ENCODE measurements at places on chromosomes 4 and X.

- no peak for DNase-seq
These were observed 960.3 kb downstream of the C4orf33 start for GRCh38 chr4:130056286-130056685.

DNA sequence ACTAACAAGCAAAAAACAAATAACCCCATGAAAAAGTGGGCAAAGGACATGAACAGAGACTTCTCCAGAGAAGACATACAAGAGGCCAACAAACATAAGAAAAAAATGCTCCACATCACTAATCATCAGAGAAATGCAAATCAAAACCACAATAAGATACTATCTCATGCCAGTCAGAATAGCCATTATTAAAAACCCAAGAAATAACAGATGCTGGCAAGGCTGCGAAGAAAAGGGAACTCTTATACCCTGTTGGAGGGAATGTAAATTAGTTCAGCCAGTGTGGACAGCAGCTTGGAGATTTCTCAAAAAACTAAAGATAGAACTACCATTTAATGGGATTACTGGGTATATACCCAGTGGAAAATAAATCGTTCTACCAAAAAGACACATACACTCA, 79.6 kb downstream of the MAPK10 start:
- DNase-seq, result no peak

- no peak for DNase-seq
These were observed 20.4 kb upstream of the ADD1 start for GRCh38 chr4:2823301-2823670.

DNA sequence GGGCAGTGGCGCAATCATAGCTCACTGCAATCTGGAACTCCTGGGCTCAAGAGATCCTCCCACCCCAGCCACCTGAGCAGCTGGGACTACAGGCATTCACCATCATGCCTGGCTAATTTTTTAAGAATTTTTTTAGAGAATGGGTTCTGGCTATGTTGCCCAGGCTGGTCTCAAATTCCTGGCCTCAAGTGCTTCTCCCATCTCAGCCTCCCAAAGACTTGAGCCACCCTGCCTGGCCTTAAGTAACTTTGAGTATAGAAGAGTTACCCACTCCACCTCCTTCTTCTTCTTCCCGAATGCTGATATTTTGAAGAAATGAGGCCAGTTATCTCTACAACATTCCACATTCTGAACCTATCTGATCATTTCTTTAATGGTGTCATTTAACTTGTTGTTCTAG, 72.4 kb upstream of the WWC2 start:
- no peak for DNase-seq

DNA sequence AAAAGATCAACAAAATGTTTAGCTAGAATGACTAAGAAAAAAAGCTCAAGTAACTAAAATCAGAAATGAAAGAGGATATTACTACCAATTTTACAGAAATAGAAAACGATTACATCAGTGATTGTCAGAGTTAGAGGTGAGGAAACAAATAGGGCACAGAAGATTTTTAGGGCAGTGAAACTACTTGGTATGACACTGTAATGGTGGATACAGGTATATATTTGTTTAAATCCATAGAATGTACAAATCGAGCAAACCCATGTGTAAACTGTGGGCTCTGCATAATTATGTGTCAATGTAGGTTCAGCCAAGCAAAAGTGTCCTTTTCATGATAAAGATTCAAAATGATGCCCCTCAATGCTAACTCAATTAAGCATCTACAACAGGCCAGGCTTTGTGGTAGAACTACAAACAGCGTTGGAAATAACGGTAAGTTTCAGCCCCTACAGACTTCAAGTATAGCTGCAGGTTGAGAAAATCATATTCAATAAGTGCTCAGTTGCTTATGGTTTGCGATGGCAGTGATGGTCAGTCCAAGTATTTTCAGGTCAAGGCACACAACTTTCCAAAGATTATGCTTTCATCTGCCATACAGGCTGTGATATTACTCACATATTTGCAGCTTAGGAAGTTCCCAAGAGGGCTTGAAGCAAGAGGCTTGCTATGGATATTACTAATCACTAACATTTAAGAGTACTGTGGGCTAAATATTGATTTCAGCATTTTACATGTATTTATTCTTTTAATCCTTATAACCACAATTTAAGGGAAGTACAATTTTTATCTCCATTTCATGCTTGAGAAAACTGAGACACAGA, 158.6 kb downstream of the TET2 start:
- no peak for DNase-seq

DNA sequence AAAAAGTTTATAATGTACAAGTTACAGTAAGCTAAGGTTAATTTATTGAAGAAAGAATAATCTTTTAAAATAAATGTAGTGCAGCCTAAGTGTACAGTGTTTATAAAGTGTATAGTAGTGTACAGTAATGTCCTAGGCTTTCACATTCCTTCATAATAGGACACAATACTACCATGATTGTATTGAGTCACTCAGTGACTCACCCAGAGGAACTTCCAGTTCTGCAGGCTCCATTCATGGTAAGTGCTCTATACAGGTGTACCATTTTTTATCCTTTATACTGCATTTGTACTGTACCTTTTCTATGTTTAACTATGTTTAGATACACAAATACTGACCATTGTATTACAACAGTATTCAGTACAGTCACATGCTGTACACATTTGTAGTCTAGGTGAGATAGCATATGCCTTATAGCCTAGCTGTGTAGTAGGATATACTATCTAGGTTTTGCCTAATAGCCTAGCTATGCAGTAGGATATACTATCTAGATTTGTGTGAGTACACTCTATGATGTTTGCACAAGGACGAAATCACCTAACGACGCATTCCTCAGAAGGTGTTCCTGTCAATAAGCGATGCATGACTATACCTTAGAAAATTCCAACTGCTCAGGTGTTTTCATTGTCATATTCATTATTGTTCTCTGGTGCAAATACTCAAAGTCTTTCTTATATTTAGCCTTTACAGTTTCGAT, 5.5 kb upstream of the TMEM255A start:
- DNase-seq, result peak; percentile 33

DNA sequence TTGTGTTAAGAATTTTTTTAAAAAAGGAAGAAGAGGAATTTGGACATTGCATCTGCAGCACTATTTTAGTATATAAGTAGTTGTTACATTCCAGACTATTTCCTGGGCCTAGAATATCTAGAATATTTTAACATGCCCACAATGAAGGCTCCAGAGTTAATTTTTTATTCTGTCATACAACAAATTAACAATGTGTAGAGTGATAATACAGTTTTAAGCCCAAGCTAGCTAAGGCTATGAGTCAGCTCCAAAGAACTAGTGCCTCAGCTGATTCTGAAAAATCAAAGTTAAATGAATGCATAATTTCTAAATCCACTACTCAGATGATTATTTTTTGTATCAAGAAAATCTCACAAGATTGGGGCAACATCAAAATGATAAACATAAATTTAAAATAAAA, 231.4 kb downstream of the PRDM5 start:
- DNase-seq, result no peak

GRCh38 chr4:40991908-40992307, 222.4 kb downstream of the APBB2 start:
- no peak for DNase-seq

DNA sequence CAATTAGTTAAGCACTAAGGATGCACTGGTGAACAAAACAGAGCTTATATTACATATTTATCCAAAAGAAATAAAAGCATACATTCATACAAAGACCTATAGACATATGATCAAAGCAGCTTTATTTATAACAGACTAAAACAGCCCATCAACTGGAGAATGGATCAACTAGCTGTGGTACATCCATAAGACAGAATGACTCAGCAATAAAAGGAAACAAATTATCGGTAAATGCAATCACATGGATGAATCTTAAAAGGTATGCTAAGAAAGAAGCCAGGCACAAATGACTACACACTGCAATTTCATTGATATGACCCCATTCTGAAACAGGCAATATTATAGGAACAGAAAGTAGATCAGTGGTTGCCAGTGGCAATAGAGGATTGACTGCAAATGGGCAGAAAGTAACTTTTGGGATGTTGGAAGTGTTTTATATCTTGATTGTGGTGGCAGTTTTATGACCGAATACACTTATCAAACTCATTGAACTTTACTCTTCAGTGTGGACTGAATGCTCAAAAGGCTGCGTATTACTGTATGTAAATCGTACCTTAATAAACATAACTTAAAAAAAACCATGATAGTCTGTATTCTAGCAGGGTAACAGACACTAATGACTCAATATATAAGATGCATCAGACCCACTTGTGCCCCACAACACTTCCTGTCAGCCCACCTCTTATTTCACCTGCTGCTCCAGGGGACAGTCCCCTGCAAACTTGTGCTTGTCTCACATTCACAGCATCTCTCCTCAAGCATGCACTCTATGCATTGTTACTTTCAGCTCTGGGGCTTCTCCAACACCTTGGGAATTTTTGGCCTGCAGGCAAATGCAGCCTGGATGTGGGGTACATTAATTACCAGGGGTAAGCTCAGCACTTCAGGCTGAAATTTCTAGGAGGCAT, 59.1 kb downstream of the MID1IP1 start:
- DNase-seq, result no peak

- DNase-seq, result no peak
These were observed 44.0 kb upstream of the MXD4 start for GRCh38 chr4:2305766-2306501.

DNA sequence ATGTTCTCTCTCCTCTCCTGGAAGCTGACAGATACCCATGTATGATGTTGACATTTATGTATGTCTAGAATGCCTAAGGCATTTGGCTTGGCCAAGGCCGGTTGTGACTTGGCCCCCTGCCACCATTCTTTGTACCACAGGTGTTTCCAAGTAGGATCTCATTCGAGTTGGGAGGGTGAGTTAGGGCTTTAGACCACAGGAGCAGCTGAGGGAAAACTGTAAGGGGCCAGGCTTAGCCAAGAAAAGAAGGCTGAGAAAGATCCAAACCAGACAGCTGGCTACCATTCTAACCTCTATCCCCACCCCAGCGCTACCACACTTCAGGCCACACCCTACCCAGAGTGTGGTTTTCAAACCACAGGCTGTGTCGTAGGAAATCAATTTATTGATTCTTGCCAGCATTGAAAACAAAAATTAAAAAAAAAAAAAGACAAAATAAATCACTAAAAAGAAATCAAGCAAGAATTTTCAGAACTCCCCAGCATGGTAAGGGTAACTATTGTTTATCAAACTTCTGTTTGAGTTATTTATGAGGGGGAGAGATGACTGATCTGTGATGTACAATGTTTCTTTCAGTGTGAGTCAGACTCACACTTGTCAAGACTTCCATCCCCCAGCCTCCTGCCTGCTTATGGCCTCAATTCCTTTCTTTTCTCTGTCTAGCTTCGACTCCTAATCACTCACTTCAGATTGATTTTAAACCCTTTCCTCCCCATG, 9.9 kb downstream of the TMSB4X start:
- no peak for DNase-seq

- no peak for DNase-seq
These were observed 107.4 kb downstream of the HNRNPD start for GRCh38 chr4:82266345-82266744.

- DNase-seq, result no peak
These were observed at the start of gene MAOB for GRCh38 chrX:43882294-43882681. MAOB (minus strand) TSS chrX:43882450; CDS start chrX:43882299, 151 bp downstream.

DNA sequence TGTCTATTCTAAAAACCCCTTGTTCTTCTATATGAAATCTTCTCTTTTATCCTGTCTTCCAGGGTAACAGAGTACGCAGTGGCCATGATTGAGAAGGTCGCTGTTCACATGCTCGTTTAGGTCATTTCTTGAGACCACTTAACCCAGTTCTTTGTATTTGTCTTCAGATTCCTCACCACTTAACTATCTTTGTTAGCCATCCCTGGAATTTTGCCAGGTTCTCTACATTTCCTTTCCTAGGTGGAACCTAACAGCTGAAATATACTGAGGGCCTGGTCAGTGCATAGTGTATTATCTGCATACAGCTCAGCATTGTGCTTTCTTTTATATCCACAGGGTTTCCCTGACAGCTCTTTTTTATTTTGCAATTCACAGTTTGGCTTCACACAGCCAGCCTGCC, 148.9 kb upstream of the GALNT7 start:
- DNase-seq, result no peak

DNA sequence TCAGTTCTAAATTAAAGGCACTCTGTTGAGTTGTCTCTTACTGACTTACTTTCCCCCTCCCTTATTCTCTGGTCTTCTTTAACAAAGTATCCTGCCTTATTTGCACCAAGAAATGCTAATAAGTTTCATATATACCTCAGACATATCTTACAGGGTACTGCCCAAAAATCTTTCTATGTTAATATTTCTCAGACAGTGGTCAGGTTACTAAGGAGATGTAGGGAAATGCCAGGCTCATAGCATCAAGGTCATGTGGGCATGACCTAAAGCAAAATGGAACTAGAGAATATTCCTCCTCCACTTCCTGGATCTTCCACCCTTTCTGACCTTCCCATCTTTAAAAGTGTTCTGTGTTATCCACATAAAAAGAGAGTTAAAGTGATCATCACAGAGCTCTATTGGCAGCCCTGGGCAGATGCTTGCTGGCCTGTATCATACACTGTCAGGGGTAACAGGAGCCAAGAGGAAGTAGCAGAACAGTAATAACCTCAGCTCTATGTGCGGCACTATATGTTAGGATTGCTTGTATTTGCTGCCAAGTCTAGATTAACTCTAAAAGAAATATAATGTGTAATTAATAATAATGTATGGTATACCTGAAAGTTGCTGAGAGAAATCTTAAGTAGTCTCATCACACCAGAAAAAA, 74.3 kb downstream of the IQCM start:
- no peak for DNase-seq

GRCh38 chr4:177558995-177559394, 116.8 kb upstream of the AGA start:
- no peak for DNase-seq

DNA sequence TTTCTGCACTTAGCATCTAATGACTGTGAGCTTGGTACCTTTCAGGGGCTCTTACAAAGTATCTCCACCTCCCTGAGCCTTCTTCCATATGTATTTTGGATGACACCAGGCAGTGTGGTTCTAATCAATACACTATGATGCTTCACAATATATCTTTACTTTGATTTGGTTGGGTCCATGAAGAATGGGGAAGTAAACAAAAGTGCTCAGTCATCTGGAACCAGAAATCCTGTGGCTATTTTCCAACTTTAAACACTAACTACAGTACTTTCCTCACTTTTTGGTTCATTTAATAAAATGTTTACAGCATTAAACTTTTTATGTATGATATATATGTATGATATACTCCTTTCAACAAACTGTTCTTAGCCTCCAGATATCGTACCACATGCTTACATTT, 216.4 kb upstream of the AFF2 start:
- no peak for DNase-seq

GRCh38 chr4:152258804-152259708, 276.8 kb downstream of the FBXW7 start:
- peak; percentile 88 for DNase-seq

GRCh38 chr4:7243609-7244330, 51.4 kb downstream of the SORCS2 start:
- no peak for DNase-seq

DNA sequence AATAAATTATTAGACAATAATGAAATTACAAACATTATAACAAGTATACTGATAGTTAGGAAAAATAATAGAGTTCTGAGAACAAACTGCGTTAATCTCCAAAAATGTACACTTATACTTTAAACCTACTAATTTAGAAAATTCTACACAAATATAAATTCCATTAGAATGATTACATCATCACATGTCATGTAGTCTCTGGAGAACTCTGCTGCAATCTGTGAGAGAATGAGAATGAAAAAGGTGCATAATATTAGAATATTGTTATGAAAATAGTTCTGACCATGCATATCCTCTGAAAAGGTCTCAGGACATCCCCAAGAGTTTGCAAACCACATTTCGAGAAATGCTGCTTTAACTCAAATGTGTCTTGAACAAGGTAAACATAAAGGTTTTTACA, 11.4 kb downstream of the GUCY1A1 start:
- DNase-seq, result no peak

GRCh38 chrX:129788527-129788926, 8.8 kb downstream of the SASH3 start:
- no peak for DNase-seq

GRCh38 chr4:151143162-151143561, 43.7 kb downstream of the RPS3A start:
- no peak for DNase-seq

Data from HFFc6 (cell line).